ENCODE measurements at places on chromosomes 1 and 21.

DNA sequence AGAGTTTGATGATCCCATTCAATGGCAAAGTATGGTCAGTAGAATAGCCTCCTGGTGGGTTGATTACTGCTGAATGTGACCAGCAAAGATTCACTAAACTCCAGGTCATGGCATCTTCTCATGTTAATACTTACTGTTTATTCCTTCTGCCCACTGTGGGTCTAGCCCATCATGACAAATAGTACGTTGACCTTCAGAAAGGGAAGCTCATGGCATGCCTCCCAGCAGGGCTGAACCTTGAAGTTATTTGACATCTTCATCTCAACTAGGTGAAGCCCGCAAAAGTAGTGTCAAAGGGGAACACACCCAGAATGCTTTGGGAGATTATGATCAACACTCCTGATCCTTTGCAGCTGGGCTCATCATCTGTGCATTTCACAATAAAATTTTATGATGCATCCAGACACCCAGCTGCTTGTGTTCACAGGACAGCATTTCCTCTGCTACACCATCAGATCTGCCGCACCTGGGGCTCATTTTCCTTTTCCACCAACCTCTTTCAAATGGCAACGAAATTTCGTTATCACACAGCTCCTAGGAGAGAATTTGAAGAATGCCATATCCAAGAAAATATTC is 49.6 kb downstream of the HLX start:
- no peak for DNase-seq

DNA sequence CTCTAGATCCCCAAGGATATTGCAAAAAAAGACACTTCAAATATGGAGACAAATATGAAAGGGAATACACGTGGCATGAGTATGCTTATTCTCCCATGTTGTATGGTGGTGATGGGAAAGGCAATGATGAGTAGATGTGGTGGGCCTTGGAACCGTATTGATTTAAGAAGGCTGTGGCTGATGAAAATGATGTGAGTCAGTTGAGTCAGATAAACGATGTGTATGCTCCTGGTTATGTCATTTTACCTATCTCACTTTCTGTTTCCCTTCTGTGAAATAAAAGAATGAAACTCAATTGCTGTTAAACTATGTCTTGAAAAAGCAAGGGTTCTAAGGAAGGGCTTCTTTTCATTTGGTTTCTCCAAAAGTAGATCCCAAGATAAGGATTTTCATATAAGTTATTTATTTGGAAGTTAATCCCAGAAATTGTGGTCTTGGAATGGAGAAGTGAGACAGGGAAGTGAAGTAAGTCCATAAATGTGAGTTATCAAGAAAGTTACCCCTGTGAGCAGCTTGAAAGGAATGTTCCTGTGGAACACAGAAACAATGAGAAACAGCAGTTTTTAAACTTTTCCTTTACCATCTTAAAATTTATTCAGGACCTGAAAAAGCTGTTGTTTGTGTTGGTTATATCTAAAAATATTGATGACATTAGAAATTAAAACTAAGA is 292.0 kb downstream of the DUSP10 start:
- DNase-seq, result no peak

- DNase-seq, result no peak
Observed at GRCh38 chr1:180254496-180254819, 24.4 kb downstream of the LHX4 start.

- DNase-seq, result no peak
Observed at GRCh38 chr1:66395202-66396061, 138.5 kb upstream of the SGIP1 start.

- no peak for DNase-seq
Observed at GRCh38 chr1:224181453-224181810, 1.6 kb upstream of the DEGS1 start.

DNA sequence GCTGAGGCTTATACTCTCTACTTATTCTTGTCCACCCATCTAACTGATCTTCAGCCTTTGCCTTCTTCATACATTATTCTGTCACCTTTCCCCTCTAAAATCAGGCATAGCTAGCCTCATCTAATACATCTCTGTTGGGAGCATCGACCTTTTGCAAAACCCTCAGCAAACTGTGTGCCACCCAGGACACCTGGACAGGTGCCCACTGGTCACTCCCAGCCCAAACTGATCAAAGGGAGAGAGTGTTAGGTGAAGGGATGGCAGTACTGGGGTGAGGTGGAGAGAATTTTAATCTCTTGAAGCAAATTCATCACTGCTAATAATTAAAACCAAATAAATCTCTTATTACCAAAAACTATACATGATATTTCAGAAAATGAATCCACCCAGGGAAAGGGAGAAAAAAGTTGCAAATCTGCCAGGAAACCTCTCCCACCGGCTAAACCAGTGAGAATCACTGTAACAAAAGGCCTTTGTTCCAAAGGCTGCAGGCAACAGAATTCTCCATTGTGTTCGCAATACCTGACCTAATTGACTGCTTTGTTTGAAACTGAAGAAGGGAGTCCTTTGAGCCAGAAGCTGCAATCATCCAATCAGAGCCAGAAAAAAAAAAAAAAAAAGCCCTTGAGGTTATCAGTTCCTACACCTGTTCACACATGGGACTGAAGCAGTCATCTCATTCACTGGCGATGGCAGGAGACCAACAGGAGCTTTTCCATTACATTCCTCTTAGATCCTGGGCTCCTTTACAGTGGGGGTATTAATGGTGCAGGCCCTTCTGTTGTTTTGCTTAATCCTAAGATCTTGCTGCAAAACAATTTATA is 172.6 kb downstream of the APP start:
- DNase-seq, result no peak

DNA sequence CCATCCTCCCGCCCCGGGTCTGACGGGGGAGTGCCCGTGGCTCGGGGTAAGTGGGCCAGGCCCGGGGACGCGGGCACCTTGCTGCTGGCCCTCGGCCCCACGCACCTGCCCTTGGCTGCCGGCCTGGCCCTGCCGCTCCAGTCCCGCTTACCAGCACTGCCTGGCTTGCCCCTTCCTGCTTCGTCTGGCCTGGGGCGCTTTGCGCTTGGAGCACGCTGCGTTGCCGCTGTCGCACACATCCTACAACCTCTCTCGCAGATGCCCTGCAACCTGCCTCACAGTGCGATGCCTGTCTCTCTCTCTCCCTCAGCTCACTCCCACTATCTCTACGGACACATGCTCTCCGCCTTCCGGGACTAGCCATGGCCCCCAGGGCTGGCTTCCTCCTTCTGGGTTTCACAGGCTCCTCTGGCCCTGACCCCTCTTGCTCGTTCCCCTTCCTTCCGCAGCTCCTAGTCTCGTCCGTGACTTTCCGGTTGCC is 9.7 kb downstream of the MYOG start:
- no peak for DNase-seq
